NCI-H460 (cell line): ENCODE measurements at places on chromosomes 1 and 21. TPM values are rescaled to one million over a fixed set of nuclear protein-coding genes. Genes with fewer than 3 reads are reported as not detected.

SUSD4 gene
- total RNA-seq = not detected in 2 replicates

ARL8A gene
- total RNA-seq = 43.8 and 46.6 TPM in 2 replicates

GABRD gene
- not detected in 2 replicates for total RNA-seq

AUNIP gene
- total RNA-seq = 7.8 and 8.8 TPM in 2 replicates

CHIA gene
- total RNA-seq = not detected in 2 replicates

GRCh38 chr1:204983136-204983535 is 59.9 kb upstream of the CNTN2 start:
- no peak for DNase-seq

GRCh38 chr1:184622136-184622823 is 132.4 kb downstream of the EDEM3 start:
- DNase-seq = peak; percentile 54

- DNase-seq = no peak
These were observed 5.2 kb downstream of the SIPA1L2 start for GRCh38 chr1:232624546-232625281.

DNA sequence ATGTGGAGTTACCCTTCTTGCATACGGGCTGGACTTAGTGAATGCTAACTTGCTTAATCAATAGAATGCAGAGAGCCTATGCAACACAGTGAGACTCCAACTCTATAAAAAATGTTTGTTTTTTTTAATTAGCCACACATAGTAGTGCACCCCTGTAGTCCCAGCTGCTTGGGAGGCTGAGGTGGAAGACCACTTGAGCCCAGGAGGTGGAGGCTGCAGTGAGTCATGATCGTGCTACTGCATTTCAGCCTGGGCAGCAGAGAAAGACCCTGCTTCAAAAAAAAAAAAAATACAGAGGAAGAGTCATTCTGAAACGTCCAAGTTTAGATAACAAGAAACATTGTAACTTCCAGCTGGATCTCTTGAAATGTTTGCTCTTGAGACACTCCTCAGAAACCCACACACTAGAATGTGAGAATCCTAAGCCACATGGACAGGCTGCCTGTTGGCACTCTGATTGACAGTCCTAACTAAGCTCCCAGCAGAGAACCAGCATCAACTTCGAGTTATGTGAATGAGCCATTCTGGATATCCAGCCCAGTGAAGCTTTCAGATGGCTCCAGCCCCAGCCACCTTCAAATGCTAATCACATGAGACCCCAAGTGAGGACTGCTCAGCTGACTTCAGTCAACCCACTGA is 20.0 kb upstream of the CAP1 start:
- DNase-seq = no peak
